ENCODE measurements at places on chromosomes 16 and 17.

GRCh38 chr17:49696233-49696761, 11.5 kb downstream of the SLC35B1 start:
- no peak for DNase-seq

GRCh38 chr16:55562936-55563335, 3.5 kb upstream of the CAPNS2 start:
- DNase-seq = no peak

DNA sequence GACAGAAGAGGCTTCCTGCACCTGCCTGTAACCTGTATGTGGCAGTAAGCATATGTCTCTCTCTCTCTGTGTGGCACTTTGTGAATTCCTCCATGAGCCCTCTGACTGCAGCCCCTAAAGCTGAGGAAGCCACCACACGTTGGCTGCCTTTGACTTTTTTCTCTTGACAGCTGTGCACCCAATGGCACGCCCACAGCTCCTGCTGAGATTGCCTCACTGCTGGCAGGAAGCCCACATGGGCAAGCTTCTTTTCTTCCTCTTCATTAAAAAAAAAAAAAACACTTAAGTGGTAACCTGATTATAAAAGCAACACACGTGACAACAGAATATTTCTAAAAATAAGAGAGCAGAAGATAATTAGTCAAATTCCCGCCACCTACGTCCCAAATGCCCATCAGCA, 34.0 kb upstream of the PIRT start:
- no peak for DNase-seq

- DNase-seq = no peak
Measured at GRCh38 chr17:51461578-51462004, 201.2 kb downstream of the UTP18 start.

DNA sequence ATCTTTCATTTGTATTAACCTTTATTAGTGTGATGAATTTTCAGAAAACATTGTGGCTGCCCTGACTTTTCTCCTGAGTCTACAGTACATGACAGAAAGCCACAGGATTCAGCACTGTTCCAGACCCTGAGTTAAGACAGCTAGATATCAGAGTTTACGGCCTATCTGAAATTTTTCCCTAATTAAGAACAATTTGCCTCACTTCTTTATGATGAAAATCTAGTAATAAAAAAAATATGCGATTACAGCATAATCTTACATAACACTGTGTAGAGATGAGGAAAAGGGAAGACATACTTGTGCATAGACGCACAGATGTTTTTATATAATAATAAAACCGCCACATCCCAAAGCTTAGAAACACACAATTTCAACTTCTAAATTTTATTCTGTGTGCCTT, 7.3 kb downstream of the SPOP start:
- no peak for DNase-seq

- DNase-seq = no peak
Measured at GRCh38 chr16:87608400-87608985, 6.2 kb downstream of the JPH3 start.

DNA sequence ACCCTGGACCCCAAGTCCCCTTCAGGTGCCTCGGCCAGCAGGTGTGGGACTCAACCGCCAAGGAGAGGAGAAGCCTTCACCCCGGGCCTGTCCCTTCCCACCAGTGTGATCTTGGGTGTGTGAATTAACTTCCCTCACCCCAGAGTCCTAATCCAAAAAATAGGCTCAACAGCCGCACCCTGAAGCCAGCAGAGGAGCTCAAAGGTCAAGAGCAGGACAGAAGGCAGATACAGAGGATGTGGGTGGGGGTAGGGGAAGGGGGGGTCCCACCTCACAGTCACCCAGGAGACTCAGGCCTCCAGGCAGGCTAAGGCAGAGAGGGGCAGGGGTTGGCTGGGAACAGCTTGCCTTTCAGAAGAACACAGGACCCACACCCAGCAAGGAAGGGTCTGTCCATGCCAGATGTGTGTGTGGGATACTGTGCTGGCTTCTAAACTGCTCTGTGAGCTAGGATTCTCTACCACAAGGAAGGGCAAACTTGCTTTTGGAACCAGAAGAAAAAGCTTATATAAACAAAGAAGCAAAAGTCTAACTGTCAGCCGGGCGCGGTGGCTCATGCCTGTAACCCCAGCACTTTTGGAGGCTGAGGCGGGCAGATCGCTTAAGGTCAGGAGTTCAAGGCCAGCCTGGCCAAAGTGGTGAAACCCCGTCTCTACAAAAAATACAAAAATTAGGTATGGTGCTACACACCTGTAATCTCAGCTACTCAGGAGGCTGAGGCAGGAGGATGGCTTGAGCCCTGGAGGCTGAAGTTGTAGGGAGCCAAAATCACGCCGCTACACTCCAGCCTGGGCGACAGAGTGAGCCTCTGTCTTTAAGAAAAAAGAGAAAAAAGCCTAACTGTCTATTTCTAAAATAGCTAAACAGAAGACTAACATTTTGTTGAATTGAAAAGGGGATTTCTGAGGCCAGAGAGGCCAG, 4.6 kb downstream of the PIEZO1 start:
- no peak for DNase-seq

- DNase-seq = no peak
Measured at GRCh38 chr17:56740481-56740880, 93.2 kb downstream of the C17orf67 start.

GRCh38 chr17:52419229-52419641, 260.7 kb upstream of the CA10 start:
- DNase-seq = no peak

GRCh38 chr17:82440991-82441627, 9.4 kb downstream of the CYBC1 start:
- DNase-seq = no peak

GRCh38 chr16:4316108-4316863, 419 bp downstream of the GLIS2 start:
- no peak for DNase-seq

DNA sequence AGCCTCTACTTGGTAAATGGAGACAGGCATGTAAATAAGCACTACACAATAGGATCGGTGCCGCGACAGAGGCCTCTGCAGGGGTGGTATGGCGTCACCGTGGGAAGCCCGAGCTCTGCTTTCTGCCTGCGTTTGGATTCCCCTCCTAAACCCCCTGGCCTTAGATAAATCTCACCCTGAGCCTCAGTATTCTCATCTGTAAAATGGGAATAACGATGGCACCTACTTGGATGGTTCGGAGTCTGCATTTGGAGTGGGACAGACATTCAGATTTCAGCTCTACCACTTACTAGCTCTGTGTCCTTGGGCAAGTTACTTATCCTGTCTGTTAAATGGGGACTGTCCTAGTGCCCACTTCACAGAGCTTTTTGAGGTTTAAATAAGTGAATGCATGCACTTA, 42.8 kb upstream of the TNRC6A start:
- no peak for DNase-seq

DNA sequence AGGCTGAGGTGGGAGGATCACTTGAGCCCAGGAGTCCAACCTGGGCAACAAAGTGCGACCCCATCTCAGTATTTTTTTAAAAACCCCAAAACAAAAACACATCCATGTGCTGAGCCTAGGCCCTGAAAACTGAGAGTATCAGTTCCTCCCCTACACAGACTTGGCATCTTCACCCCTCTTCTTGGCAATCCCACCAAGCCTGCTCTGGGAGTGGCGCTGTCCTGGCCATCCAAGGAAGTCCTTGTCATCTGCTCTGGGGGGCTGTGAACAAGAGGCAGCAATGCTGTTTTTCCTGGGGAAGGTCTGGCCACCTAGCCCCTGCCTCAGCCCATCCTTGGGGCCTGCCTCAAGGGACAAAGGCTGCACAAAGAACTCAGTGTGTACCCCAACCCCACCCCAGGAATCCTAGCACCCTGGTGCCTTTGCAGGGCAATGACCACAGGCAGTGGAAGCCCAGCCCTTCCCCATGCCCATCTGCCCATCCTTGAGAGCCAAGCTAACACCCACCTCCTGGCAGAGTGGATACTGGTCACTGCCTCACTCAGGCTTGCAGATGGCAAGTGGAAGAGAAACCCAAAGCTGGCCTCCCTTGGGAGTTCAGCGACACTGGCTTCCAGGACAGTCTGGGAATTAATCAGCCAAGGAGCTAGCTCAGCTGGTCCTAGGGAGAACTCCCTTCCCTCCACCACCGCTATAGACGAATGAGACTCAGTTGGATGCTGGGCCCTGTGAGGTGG, 14.8 kb upstream of the GFOD2 start:
- no peak for DNase-seq

DNA sequence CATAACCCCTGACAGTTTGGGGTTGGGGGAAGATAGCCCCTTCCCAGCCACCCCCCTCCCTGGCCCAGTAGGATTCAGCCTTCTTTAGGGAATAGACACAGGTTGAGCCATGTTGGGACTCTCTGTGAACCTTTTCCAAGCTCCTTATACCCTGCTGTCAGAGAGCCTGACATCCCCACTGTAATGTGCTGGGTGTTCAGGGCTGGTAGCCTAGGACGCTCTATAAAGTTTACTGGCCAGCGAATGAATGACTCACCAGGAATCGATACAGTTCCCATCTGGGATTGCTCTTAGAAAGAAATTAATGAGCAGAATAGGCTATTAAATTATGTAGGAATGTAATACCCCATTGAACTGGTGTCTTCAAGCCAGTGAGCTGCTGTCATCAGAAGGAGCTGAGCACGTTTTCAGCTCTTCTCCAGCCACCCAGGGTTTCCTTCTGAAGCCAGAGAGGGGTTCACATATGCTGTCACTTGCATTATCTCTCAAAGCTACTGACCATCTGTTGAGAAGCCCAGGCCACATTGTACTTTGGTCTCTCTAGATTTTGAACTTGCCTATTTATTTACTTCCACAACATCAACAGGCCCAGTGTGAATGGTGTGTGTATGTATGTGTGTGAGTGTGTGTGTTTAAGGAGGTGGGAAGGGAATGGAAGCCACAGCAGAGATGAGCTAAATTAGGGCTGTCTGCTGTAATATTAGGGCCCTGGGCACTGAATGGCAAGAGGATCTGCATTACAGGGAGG, 64.9 kb downstream of the SPACA3 start:
- DNase-seq = no peak

GRCh38 chr17:67322042-67322787, 44.2 kb downstream of the PSMD12 start:
- DNase-seq = no peak

- no peak for DNase-seq
Measured at GRCh38 chr17:38574712-38575111, 31.0 kb downstream of the SRCIN1 start.

GRCh38 chr17:29628644-29629043, 5.9 kb upstream of the CORO6 start:
- no peak for DNase-seq

DNA sequence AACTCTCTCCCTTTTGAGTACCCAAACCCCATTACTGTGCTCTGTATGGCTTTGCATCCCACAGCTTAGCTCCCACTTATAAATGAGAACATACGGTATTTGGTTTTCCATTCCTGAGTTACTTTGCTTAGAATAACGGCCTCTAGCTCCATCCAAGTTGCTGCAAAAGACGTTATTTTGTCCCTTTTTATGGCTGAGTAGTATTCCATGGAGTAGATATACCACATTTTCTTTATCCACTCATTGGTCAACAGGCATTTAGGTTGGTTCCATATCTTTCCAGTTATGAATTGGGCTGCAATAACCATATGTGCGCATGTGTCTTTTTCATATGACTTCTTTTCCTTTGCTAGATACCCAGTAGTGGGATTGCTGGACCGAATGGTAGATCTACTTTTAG, 19.9 kb upstream of the SYT17 start:
- no peak for DNase-seq

All from NCI-H1436 treated with DMSO at 0.1 percent for 48 hours (cell line).